CD8-positive, alpha-beta memory T cell (primary cell): ENCODE measurements at places on chromosomes 2 and 18. TPM values are rescaled to one million over a fixed set of nuclear protein-coding genes. Genes with fewer than 3 reads are reported as not detected.

DNA sequence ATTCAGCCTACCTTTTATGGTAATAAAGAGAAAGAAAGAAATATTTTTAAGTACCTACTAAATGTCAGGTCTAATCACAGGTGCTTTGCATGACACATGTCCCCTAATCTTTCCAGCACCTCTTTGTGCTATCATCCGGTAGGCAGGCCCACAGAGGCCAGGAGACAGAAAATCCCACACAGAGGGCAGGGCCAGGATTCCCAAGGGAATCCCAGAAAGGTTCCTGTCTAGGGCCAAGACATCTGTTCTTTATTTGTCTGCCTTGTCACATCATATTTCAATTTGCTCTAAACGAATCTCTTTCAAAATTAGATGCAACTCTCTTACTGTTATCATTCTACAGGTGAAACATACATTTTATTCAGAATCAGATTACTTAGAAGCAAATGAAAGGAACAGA, 676.1 kb upstream of the GYPC start:
- H3K36me3 ChIP-seq = no peaks in the 10 kb centered on the region
- no peak overlapping the region for H3K27ac ChIP-seq
- H3K4me3 ChIP-seq = no peak overlapping the region
- DNase-seq = no peak
- no peaks in the 10 kb centered on the region for H3K27me3 ChIP-seq

DNA sequence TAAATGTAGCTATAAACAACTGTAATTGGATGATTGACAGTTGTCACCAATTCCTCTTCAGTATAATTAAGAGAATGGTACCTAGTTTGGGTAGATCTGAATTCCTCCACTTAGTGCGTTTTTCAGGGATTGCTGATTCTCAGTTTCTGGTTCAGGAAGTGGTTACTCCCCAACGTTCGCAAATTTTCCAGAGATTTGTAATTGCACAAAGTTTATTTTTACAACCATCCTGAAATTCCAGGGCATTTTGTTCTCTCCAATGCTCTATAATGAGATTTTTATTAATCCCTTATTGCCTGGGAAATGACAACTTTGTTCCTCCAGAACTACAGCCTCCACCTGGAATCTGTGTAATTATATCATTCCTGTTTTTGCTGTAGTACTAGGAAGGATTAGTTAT, 710.6 kb upstream of the ZEB2 start:
- no peak overlapping the region for H3K27ac ChIP-seq
- H3K4me1 ChIP-seq = no peaks in the 10 kb centered on the region
- H3K36me3 ChIP-seq = no peaks in the 10 kb centered on the region
- H3K4me3 ChIP-seq = no peak overlapping the region
- no peaks in the 10 kb centered on the region for H3K27me3 ChIP-seq

DNA sequence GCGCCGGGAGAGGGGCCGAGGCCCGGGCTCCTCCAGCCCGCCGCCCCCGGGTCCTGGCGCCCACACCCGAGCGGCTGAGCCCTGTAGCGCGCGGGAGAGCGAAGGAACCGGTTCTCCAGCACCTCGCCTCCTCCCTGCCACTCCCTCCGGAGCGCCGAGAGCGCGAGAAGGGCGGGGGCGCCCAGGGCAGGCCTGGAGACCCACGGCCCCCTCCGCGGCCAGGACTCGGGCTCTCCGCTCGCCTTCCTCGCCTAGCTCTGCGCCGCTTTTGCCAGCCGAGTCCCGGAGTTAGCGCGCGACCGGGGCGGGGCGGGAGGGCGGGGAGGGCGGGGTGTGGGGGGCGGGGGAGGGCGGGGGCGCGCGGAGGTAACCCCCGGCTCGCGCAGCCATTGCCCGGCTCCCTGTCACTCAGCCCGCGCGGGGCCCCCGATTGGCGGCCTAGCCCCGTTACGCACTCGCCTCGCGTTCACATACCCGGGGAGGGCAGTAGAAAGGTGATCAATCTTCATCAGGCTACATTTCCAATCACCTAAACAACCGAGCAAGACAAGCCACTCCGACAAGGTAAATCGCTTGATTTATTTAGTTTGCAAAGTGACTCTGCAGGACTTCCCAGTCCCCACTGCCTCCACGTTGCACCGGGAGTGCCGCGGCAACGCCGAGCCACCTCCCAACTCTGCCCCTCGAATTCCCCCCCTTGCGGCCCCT, at the start of gene OTX1:
TSS of gene OTX1 (plus strand) at position 497 of the 708 bp plus-strand sequence. CDS start 2,161 bp downstream, outside the sequence.
- peak; percentile 67 for DNase-seq
- H3K27ac ChIP-seq = peak within 1 kb of the TSS; percentile 57
- H3K4me3 ChIP-seq = peak within 1 kb of the TSS; percentile 66

- H3K4me3 ChIP-seq = no peak overlapping the region
- no peak overlapping the region for H3K27ac ChIP-seq
- no peaks in the 10 kb centered on the region for H3K4me1 ChIP-seq
- H3K36me3 ChIP-seq = no peaks in the 10 kb centered on the region
These were observed 287.0 kb downstream of the TCF4 start for GRCh38 chr18:55300936-55301531.

Gene SPC25
- 27.7 TPM for total RNA-seq
